ENCODE measurements at places on chromosomes 3 and 15.

- peak; percentile 77 for DNase-seq
Observed at GRCh38 chr3:104629038-104629437, 737.7 kb upstream of the ALCAM start.

DNA sequence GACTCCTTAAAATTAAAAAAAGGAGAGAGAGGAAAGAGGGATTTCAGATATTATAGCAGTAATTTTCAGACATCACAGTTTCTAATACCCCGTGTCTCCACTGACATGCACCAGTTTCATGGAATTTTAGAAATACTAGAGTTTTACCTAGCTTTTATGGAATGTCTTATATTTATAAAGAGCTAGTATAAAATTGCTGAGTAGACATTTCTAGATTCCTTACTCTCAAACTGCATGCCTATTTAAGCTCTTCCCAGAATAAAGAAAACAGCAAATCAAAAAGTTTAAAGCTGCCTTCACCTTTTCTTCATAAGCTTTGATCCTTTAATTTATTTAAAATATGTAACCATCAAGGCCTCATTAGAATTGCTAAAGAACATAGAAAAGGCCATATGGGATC lies 247.4 kb upstream of the IL12A start:
- no peak for DNase-seq

- no peak for DNase-seq
Observed at GRCh38 chr3:50464569-50464968, 38.9 kb downstream of the CACNA2D2 start.

DNA sequence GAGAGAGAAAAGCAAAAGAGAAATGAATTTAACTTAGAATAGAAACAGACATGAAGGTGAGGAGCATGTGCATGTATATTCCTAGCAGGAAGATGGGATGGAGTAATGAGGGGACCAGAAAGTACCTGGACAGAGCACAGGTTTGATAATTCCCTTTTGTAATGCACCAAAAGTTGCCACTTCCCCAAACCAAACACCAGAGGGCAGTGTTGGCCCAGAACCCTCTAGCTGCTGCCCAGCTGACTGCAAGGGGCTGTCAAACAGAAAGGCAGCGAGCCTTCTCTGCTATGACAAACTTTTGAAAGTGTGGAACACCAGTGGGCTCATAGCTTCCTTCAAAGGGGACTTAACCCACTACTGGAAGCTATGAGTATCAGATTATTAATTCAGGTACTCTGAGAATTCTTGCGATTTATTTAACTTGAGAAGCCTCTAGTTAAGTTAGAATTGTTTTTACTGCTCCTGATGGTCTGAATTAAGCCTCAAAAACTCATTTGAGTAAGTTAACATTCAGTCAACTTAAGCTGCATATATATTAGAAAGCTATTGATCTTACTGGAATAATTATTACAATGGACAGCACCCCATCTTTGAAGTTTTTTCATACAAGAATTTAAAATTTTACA lies 234.9 kb downstream of the NEK10 start:
- no peak for DNase-seq

DNA sequence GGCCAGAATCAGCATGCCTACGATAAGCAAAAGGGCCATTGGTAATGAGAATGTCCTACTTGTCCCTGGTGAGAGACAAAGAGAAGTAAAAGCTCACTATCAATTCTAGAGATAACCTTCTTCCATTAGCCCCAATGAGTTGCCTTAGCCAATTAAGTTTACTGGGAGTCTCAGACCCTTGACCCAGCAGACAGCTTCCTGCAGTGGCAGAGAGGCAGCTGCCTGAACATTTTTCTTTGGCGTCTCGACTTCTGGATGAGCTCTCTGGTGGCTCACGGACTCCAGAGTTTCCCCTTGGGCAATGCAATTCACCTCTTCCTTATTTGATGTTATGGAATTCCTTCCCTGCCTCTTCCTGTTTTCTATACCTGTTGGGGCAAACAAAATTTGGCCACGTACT lies 1034.4 kb downstream of the NAALADL2 start:
- no peak for DNase-seq

- no peak for DNase-seq
Observed at GRCh38 chr3:12483410-12483809, 870 bp upstream of the TSEN2 start.

DNA sequence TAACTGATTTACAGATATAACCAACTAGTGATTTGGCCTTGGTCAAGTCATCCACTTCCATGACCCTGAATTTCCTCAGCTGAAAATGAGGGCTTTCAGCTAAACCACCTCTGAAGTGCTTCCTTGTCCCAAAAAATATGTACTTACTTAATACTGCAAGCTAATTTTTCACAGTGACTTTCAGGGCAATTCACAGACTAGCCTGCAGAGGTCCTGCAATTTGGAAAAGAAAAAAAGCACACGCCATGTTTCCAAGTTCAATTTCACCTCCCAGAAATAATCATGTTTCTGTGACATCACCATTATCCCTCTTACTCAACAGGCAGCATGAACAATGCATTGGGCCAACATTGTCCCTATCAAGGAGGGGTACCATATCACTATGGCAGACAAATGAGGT lies 218.2 kb downstream of the SHOX2 start:
- DNase-seq = no peak

GRCh38 chr3:183878071-183878470 lies 6.6 kb downstream of the PARL start:
- no peak for DNase-seq

- DNase-seq = no peak
Observed at GRCh38 chr3:81433675-81434074, 327.8 kb downstream of the GBE1 start.

DNA sequence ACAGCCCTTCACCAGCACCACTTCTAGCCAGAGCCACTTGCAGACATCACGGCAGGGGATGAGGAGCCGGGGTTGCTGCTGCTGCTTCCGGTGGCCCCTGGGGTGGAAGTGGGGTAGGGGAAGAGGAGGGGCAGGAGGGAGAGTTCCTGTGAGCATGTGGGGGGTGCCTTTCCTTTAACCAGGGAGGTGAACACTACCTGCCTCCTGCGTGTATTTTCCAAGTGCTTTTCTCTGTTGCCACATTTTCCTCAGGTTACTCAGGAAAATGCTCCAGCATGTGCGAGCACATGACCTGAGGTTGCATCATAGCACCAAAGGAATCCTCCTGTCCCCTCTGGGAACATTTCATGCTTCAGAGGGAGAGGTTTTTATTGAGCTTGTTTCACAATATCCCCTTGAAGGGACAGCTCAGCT lies 12.2 kb upstream of the SACM1L start:
- DNase-seq = no peak

DNA sequence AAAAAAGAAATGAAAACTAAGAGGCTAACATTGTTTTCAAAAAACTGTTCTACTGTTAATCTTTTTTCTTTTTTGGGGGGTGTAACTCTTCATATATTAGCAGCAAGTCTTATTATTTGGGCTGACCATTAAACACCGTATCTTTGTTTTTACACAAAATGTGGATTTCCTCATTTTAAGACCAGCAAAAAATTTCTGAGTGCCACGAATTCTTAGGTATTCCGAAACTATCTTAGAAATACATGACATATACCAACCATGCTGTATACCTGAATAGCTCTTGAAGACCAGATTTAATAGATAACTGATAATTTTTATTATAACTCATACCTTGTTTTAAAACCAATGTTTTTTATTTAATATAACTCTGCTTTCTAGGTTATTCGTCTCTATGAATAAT lies 620 bp upstream of the TTC23 start:
- DNase-seq = no peak

DNA sequence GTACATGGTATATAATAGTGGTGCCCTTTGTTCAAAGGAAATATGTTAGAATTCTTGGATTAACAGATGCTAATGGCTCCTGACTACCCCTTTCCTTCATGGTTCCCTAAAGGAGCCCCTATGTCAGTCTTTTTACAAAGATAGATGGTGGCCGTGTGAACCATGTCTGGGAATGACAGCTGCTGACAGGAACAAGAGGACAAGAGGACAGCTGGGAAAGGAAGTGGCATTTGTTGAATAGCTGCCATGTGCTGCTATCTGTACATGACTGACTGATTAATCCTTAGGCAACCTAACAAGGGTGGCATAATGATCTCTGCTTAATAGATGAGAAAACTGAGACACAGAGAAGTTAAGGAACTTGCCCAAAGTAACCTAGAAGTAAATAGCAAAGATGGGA lies 321.7 kb downstream of the ZNF621 start:
- DNase-seq = no peak

GRCh38 chr15:47363653-47364052 lies 353.7 kb upstream of the SEMA6D start:
- no peak for DNase-seq

- DNase-seq = no peak
Observed at GRCh38 chr3:33932010-33932764, 133.8 kb downstream of the PDCD6IP start.

DNA sequence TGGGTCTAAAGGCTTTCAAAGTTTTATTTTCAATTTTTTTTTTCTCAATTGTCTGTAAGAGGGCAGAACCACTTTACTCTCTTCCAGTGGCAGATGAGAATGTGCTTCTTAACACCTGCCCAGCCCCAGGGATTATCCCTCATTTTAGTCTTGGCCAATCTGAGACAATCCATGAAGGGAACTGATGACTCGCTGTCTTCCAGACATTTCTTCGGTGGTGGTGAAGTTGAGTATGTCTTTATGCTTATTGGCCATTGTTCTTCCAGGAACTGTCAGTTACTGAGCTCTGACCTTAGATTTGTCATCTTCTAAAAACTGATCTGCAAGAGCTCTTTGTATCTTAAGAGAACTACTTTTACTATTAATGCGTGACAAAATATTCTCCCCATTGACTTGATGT lies 139.5 kb downstream of the TJP1 start:
- no peak for DNase-seq

DNA sequence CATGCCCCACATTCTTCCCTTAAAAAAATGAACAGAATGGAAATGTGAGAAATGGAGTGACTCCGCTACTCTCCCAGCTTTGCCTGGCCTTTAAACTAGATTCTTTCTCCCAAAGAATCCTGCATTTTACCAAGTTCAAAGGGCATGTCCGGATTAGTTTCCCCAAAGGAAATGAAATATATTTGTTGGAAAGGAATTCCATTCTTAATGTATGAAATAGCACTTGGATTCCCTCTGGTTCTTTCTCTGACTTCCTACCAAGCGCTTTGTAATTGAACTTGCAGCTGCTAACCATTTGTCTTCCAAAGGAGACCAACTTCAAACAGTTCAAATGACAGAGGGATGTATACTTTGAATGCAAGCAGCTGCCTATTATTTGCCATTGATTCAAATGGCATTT lies 18.9 kb downstream of the MAP2K1 start:
- DNase-seq = no peak

DNA sequence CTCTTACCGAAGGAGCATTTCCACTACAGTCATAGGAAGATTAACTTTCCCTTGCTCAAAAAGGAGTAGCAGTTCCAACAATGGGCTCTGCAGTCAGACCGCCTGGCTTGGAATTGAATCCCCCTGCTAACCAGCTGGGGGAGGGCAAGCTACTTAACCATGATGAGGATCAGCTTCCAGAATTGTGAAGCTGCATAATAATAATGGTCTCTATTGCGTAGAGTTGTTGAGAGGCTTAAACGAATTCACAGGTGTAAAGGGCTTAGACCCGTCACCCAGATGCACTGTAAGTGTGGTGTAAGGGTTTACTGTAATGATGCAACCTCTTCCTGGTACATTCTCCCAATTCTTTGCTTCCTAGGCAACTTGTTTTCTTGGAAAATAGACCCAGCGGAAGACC lies 185.2 kb upstream of the RGMA start:
- DNase-seq = no peak

- no peak for DNase-seq
Observed at GRCh38 chr3:141076797-141077571, 25.8 kb downstream of the SPSB4 start.

Data from amniotic stem cell (primary cell).